A549 treated with CORT108297 at 1 μM for 4 hours (cell line): ENCODE measurements at places on chromosomes 16 and 17. TPM values are rescaled to one million over a fixed set of nuclear protein-coding genes. Genes with fewer than 3 reads are reported as not detected.

PIGS gene
- total RNA-seq, result 55.5 to 65.3 TPM (median 61.2 TPM) in 5 replicates

PMP22 gene
- total RNA-seq, result 254 to 305 TPM (median 275 TPM) in 5 replicates

ASB16 gene
- total RNA-seq, result 0.04 to 0.08 TPM (median 0.05 TPM) in 3 of 5 replicates, not detected in the others

KRT39 gene
- total RNA-seq, result not detected in 5 replicates

APOBR gene
- 0.05 to 0.07 TPM (median 0.06 TPM) in 5 replicates for total RNA-seq

CACNG4 gene
- 8.8 to 13.9 TPM (median 11.8 TPM) in 5 replicates for total RNA-seq

CDH8 gene
- 0.03 to 0.60 TPM (median 0.29 TPM) in 5 replicates for total RNA-seq

CFAP97D1 gene
- 0.02 TPM in 3 of 5 replicates, not detected in the others for total RNA-seq

TMEM219 gene
- 78.2 to 104 TPM (median 102 TPM) in 5 replicates for total RNA-seq

CACNG1 gene
- total RNA-seq, result 0.08 to 0.25 TPM (median 0.14 TPM) in 4 of 5 replicates, not detected in the other

SDR42E2 gene
- not detected in 5 replicates for total RNA-seq

KIF22 gene
- 81.0 to 104 TPM (median 94.7 TPM) in 5 replicates for total RNA-seq

CES3 gene
- total RNA-seq, result 1.8 to 2.3 TPM (median 2.1 TPM) in 5 replicates

LGALS9B gene
- total RNA-seq, result not detected in 5 replicates

ABCC12 gene
- 0.05 to 0.16 TPM (median 0.12 TPM) in 4 of 5 replicates, not detected in the other for total RNA-seq

TEKT1 gene
- total RNA-seq, result 0.07 to 0.24 TPM (median 0.18 TPM) in 3 of 5 replicates, not detected in the others

STH gene
- not detected in 5 replicates for total RNA-seq

SDK2 gene
- 0.38 to 0.54 TPM (median 0.50 TPM) in 5 replicates for total RNA-seq

ZCCHC14 gene
- 7.1 to 9.7 TPM (median 9.1 TPM) in 5 replicates for total RNA-seq

CTRB1 gene
- total RNA-seq, result not detected in 5 replicates

ARHGAP27 gene
- 10.7 to 17.5 TPM (median 16.6 TPM) in 5 replicates for total RNA-seq

WDR45B gene
- 93.5 to 99.6 TPM (median 95.6 TPM) in 5 replicates for total RNA-seq

PRR35 gene
- 0.11 to 0.21 TPM (median 0.16 TPM) in 5 replicates for total RNA-seq

TP53TG3B gene
- 0.10 to 0.26 TPM (median 0.10 TPM) in 3 of 5 replicates, not detected in the others for total RNA-seq

RASL10B gene
- 0.07 to 0.15 TPM (median 0.11 TPM) in 5 replicates for total RNA-seq

PGP gene
- 16.3 to 36.4 TPM (median 34.8 TPM) in 5 replicates for total RNA-seq

CA4 gene
- 0.07 to 0.25 TPM (median 0.20 TPM) in 3 of 5 replicates, not detected in the others for total RNA-seq

DNAAF1 gene
- total RNA-seq, result 0.14 to 0.60 TPM (median 0.20 TPM) in 5 replicates

CHST4 gene
- total RNA-seq, result 0.05 to 0.13 TPM (median 0.08 TPM) in 4 of 5 replicates, not detected in the other
